ENCODE measurements at places on chromosomes 11 and 22.
A peak's percentile ranks its signal among the peaks of the same experiment; 100 is the strongest.

DNA sequence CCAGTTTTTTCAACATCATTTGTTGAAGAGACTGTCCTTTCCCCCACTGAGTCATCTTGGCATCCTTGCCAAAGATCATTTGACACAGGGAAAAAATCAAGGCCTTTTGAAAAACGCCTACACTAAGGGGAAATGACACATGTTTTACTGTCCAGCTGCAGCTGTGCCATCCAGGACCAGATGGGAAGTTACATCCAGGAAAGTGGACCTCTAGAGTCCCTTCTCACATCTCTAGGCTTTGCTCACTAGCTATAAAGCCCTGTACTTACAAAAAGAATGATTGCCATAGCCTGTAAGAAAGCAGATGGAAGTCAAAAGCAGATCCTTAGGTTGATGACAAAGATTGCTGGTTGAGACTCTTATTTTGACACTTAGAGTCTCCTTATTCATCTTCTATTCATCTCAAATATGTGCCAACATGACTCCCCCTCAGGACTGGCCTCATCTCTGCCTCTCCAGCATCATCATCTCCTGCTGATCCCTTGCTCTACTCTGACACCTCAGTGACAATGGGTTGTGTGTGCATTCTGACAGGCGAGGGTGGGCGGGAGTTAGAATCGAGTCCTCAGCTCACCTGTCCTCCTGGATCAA lies 22.8 kb downstream of the OSBP2 start:
- DNase-seq = peak; percentile 40

- DNase-seq = no peak
Observed at GRCh38 chr22:38850399-38850798, 6.6 kb upstream of the NPTXR start.

GRCh38 chr11:104410336-104410735 lies 246.4 kb upstream of the PDGFD start:
- peak; percentile 55 for DNase-seq

DNA sequence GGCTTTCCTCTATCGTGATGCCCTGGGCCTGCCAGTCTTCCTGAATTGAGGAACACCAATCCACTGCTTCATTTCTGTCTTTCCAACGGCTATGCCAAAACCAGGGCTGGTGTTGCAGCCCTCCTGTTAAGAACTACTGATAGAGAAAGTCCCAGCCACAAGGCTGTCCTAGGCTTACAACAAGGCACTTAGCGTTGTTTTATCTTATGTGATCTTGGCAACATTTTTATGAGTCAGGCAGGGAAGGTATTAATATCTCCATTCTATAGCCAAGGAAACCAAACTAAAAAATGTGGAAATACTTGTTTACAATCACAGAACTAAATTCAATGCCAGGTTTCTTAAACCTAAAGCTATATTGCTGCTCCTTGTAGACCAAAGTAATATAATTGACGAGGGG lies 89.9 kb upstream of the AMOTL1 start:
- no peak for DNase-seq

GRCh38 chr11:32005786-32006416 lies 85.0 kb upstream of the RCN1 start:
- peak; percentile 50 for DNase-seq

DNA sequence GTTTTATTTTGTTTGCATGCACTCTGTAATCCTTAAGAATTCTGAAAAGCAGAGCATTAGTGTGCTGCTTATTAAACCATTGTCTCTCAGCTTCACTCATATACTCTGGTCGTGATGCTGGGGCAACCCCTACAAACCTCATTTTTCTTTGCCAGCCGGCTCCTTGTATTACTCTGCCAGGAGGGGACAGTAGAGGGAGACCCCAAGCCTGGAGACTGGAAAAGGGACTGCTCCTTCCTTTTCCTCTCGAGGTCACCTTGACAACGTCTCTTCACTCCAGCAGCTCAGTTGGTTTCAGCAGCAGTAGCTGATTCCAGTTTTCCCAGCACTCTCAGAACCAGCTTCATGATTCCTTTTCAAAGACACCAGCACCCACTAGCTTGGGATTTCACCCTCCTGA lies 2.8 kb upstream of the JHY start:
- no peak for DNase-seq

- peak; percentile 29 for DNase-seq
Observed at GRCh38 chr11:6387811-6388599, 2.3 kb upstream of the SMPD1 start.

DNA sequence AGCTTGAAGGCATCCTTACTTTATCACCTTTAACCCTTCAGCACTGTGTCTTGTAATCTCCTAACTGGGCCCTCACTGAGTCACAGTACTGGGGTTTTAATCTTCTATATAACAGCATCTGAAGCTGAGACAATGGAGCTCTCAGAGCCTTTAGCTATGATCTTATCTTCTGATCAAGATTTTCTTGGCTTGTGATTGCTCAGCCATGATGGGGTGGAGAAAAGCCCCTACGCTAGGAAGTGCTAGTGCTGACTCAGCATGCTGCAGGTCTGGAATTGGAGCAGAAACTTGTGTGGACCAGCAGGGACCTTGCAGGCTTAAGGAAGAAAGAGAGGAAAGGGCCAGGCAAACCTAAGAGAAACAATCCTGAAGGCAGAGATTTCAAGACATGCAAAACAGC lies 71.7 kb upstream of the EED start:
- peak; percentile 71 for DNase-seq
